ENCODE measurements at places on chromosomes 5 and 9.

GRCh38 chr5:157611571-157612476 is 36.2 kb upstream of the ADAM19 start:
- DNase-seq = no peak

- DNase-seq = no peak
These were observed 21.6 kb downstream of the HMGXB3 start for GRCh38 chr5:150022158-150022531.

DNA sequence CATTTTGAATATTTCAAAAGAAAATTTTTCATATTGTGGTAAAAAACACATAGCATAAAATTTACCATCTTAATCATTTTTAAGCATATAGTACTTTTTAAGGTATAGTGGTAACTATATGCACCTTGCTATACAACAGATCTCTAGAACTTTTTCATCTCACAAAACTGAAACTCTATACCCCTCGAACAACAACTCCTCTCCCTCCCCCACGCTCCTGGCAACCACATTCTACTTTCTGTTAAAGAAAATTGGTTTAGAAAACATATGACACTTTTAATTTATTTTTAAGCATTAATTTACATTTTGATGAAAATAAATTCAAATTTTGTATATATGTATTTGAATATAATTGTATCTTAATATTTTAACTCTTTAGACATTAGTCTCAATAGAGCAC is 147.2 kb upstream of the EFNA5 start:
- no peak for DNase-seq

GRCh38 chr5:142108432-142109330 is at the start of gene NDFIP1:
Gene NDFIP1 (plus strand): TSS chr5:142108779. CDS start chr5:142108975, 196 bp downstream.
- peak; percentile 74 for DNase-seq

DNA sequence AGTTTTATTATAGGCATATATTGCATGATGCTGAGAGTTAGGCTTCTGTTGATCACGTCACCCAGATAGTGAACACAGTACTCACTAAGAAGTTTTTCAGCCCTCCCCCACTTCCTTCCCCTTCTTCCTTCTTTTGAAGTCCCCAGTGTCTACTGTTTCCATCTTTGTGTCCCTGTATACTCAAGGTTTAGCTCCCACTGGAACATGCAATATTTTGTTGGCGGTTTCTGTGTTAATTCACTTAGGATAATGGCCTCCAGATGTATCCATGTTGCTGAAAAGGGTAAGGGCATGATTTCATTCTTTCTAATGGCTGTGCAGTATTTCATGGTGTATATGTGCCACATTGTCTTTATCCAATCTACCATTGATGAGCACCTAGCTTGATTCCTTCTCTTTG is 764.3 kb downstream of the MTRR start:
- no peak for DNase-seq

GRCh38 chr5:95861221-95861863 is 38.8 kb upstream of the GLRX start:
- DNase-seq = peak; percentile 87

DNA sequence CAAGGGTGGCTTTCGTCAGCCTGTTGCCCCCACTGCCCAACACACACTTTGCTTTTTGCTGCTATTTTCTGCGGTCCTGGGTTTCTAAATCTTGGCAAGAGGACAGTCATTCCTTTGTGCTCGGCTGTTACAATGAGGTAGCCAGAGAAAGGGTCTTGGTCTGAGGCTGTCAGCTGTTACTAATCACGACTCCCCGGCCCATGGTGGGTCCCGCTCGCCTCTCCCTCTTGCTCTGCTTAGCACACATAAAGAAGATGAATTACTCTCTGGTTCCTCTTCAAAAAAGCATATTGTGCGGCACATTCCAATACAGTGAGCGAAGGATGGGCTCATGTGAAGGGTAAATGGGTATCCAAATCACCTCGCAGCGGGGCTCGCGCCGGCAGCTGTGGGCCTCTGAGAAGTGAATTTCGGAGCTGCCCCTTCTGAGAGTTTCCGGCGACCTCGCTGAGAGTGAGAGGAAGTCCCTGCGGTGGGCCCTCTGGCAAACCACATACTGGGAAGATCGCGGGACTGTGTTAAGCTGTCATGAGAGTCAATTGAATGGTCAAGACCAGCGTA is 56.0 kb downstream of the SLC1A3 start:
- no peak for DNase-seq

- DNase-seq = no peak
These were observed 125.3 kb upstream of the TMEM161B start for GRCh38 chr5:88393716-88394535.

DNA sequence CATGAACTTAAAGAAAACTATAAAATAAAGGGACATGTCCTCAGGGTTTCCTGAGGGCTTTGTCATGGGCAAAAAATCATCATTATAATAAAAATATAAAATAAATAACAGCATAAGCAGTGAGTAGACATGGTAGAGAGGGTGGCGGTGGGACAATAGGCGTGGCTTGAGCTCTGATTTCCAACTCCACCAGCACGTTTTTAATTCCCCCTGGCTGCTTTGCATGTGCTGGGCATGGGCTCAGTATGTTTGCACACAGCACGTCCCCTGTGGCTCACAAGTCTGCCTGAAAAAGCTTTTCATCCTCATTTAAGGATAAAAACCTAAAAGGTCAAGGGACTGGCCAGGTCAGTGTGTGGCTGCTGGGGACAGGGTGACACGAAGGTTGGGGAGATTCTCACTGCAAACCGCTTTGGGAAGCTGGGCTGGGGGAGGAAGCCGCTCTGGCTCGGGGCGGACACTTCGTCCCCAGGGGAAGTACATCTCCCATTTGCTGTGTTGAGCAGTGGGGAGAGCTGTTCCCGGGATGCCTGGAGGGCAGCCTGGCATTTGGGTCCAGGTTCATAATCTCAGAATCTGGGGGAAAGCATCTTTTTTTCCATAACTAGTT is 32.6 kb downstream of the NKX2-5 start:
- DNase-seq = no peak

DNA sequence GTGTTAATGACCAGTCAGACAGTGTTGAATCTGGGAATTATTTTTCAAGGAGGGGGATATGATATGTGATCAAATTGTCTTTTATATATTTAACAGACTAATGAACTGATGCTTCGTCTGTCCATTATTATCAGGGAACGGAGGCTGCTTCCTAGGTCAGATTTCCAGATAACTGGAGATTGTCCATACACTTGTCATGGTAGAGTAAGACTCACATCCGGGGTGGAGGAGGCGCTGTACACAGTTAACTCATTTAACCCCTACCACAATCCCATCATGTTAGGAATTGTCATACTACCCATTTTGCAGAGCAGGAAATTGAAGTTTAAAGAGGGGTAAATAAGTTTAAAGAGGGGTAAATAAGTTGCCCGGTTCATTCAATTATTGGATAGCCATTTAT is 55.9 kb downstream of the ARHGAP26 start:
- DNase-seq = no peak

- DNase-seq = no peak
These were observed 135.0 kb upstream of the SMARCA2 start for GRCh38 chr9:1880038-1880565.

GRCh38 chr9:115498303-115498702 is 380.3 kb upstream of the TNC start:
- no peak for DNase-seq

- no peak for DNase-seq
These were observed 12.0 kb downstream of the GDF9 start for GRCh38 chr5:132854301-132854700.

DNA sequence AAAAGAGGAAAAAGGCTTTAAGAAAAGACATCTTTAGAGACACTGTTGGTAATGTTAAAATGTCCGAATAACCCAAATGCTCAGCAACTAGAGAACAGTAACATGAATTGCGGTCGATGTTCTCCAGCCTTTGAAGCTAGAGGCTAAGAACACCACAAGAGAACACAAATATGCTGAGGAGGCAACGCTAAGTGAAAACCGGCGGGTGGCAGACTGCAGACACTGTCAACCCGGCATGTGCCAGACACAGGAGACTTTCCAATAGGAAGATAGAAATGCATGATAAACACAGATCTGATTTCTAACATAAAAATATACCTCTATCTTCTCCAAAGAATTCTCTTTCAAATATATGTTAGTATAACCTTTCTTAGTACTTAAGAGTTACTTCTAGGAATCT is 18.4 kb upstream of the DDX41 start:
- no peak for DNase-seq

DNA sequence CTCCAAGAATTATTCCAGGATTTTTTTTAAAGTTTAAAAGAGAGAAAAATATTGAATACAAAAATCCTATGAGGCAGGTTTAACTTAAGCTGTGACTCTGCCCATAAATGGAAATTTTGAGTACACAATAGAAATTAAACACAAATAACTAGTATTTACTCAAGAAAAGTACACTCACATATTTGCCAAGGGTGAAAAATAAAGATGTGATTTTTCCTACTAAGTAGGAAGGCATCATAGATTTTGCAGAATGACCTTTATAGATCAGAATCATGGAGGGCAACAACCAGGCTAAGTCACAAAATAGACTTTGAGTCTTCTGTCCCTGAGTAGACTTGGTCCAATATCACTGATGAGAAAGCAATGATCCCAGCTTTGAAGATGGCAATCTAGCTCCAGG is 102.7 kb upstream of the SLC12A2 start:
- no peak for DNase-seq

DNA sequence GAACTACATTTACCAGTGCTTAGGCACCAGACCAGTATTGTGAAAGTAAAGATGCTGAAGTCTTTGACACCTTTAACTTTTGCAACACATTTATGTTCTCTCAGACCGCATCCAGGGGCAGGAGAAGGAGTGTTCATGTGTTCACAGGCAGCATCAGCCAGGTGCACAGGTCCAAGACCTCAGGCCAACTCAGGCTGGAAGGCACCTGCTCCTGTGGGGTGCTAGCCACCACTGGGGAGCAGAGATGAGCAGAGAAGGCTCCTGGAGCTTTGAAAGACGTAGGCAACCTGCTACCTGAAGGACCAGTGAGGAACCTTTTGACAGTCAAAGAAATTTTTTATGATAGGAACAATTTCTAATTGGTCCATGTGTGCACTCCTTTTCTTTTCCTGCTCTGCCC is 35.6 kb downstream of the DAPK1 start:
- DNase-seq = no peak

- no peak for DNase-seq
These were observed 80.2 kb downstream of the FANCC start for GRCh38 chr9:95237336-95237735.

Data from NCI-H2029 (cell line).